ENCODE measurements at places on chromosomes 16 and 17.

DNA sequence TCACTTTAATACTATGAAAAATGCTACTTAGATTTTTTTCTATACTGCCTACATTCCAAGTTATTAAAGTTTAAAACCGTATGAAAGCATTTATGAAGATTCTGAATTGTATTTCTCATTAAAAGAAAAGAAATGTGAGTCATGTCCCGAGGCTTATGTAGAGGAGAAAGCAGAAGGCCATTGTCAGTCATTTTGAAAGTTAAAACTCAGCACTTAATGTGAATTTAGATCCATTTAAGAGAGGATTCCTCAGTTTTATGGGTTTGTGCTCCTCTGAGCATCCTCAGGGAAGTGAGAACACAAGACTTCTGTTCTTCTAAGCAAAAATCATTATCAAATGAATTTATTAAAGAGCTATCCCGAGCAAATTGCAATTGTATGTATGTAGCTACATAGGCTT is 11.8 kb downstream of the C17orf75 start:
- DNase-seq: no peak

DNA sequence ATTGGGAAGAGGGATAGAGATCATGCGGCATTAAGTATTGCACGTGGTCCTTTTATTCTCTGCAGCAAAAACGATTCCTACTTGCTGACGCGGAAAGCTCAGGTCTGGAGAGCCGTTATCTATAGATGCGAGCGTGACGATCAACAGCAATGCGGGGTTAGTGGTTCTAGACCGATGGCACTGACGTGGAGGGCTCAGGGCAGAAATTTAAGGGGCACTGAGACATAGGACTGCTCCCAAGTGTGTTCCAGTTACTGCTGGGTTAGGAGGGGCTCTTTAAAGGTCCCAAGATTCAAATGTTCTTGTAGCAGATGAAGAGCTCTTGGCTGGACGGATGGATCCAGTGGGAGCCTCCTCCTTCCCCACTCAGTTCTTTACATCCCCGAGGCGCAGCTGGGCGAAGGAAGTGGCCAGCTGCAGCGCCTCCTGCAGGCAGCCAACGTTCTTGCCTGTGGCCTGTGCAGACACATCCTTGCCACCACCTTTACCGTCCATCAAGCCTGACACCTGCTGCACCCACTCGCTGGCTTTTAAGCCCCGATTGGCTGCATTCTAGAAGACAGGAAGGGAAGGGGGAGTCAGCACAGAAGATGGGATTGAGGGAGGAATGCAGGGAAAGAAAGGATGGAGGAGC is 732 bp upstream of the EXOSC6 start:
- DNase-seq: no peak

- DNase-seq: no peak
Measured at GRCh38 chr16:3954411-3954921, 74.0 kb upstream of the CREBBP start.

GRCh38 chr16:2042986-2043666 is 4.5 kb downstream of the NTHL1 start:
- DNase-seq: no peak

- no peak for DNase-seq
Measured at GRCh38 chr16:79067600-79067999, 532.9 kb downstream of the MAF start.
